ENCODE measurements at places on chromosomes 7 and 10.

GRCh38 chr7:36440880-36441279, 51.2 kb downstream of the ANLN start:
- no peak for DNase-seq

- DNase-seq = no peak
Observed at GRCh38 chr10:97644936-97645335, 4.5 kb downstream of the PI4K2A start.

- no peak for DNase-seq
Observed at GRCh38 chr10:3082290-3082689, 14.9 kb downstream of the PFKP start.

GRCh38 chr10:88702848-88703597, 3.0 kb upstream of the LIPK start:
- no peak for DNase-seq

DNA sequence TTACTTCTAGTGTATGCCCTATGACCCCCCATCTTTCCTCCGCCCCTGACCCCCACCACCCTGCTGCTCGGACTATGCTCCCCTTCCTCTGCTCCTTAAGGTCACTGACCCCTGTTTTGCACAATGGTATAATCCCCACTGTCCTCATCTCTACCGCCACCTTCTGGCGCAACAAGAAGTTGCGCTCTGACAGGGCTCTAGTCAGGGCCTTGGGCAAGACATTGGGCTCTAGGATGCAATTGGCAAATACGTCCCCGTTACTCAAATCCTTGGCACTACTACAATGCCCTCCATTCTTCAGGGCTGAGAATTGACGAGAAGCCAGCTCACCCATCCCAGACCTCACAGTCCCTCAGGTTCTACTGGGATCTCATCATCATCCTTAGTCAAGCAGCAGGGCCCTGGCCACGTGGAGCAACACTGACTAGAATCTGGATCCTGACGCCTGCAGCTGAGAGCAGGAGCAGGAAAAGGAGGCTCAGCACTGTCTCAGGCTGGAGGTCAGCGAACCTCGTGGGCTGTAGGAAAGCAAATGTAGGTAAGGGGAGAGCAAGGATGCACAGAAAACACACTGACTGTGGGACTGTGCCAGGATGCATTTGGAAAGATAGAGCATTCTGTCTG, 10.6 kb downstream of the LRIT2 start:
- no peak for DNase-seq

GRCh38 chr10:70052462-70053217, at the start of gene MACROH2A2:
Gene MACROH2A2, plus strand, starts transcription at chr10:70052846. Its CDS starts 22,813 bp downstream, at chr10:70075659.
- no peak for DNase-seq

DNA sequence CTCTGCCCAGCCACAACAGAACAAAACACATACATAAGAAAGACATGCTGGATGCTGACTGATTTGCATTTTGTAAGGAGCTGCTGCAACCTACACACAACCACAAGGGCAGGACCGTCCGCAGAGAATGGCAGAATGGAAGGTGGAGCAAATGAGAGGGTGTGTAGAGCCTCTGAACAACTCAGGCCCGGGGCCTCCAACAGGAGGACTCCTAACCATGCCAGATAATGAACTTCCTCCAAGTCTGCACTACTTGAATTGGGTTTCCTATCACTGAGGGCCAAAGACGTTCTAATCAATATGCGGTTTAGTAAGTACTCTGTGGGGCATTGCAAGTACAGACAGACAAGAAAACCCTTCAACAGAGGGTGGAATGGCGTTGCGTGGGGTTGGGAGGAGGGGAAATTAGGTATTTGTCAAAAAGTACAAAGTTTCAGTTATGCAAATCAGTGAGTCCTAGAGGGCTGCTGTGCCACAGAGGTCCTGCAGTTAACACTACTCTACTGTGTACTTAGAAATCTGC, 14.6 kb downstream of the VOPP1 start:
- DNase-seq = no peak

GRCh38 chr7:128530855-128531104, 54.2 kb downstream of the METTL2B start:
- DNase-seq = no peak

GRCh38 chr7:157827045-157827862, 490.4 kb downstream of the DNAJB6 start:
- no peak for DNase-seq

- DNase-seq = no peak
Observed at GRCh38 chr7:1708596-1709251, 38.6 kb downstream of the ELFN1 start.

DNA sequence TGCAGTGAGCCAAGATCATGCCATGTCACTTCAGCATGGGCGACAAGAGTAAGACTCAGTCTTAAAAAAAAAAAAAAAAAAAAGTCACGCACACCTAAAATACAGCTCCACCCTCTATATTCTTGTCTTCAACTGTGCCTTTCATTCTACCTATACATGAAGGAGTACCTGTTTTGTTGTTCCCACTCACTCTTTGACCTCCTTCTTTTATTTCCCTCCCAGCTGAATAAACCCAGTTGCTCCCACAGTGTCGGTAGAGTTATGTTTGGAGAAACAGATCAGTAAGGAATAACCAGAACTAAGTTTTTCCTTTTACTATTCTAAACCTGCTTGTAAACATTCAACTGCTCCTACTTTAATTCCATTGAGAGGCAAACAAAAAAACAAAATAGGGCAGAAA, 50.3 kb downstream of the IDE start:
- no peak for DNase-seq

GRCh38 chr10:5477948-5478693, 21.2 kb downstream of the CALML5 start:
- no peak for DNase-seq

GRCh38 chr7:151202836-151203235, 7.5 kb downstream of the H2BK1 start:
- no peak for DNase-seq

DNA sequence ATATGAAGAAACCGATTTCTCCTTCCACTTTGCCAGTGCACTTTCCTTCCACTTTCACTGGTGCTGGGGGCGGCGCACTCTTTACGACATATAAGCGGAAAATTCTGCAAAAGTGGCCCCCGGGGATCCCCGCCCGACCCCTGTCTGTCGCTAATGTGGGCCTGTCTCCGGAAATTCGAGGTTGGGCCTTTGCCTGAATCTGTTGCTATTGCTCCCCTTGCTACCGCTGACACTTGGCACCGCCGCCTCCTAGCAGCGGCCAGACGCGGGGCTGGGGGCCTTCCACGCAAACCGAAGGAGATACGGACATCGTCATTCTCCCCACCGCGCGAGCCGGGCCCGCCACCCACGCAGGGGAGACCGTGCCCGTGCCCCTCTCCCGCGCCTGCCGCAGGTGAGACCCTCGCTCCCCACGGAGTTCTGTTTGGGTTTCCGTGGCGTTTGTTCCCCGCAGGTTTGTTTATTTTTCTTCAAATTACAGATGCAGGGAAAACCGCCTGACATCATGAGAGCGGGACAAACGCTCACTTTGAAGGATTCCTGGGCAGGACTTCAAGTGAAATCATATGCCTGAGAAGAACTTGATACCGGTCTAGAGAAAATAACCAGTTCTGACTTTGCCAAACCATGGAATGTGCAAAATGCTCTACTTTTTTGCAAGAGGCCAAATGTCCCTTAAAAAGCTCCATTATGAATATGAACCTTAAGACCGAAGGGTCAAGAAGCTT, 5.0 kb downstream of the TWIST1 start:
- DNase-seq = no peak

DNA sequence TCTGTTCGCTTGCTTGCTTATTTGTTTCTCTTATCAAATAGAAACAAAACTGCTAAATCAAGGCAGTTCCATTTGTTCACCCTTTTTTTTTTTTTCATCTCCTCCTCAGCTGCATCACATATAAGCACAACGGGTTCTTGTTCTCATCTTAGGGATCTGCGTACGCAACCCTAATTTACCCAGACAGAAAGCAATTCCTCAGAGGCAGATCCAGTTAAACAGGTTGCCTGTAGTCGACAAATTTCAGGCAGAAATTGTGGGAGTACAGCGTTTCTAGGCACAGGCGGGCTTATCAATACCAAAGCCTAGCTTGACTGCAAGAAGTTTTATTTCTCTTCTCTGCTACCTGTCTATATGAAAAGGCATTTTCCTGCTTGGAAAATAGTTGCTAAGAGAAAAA, 565.4 kb downstream of the NXPH1 start:
- no peak for DNase-seq

DNA sequence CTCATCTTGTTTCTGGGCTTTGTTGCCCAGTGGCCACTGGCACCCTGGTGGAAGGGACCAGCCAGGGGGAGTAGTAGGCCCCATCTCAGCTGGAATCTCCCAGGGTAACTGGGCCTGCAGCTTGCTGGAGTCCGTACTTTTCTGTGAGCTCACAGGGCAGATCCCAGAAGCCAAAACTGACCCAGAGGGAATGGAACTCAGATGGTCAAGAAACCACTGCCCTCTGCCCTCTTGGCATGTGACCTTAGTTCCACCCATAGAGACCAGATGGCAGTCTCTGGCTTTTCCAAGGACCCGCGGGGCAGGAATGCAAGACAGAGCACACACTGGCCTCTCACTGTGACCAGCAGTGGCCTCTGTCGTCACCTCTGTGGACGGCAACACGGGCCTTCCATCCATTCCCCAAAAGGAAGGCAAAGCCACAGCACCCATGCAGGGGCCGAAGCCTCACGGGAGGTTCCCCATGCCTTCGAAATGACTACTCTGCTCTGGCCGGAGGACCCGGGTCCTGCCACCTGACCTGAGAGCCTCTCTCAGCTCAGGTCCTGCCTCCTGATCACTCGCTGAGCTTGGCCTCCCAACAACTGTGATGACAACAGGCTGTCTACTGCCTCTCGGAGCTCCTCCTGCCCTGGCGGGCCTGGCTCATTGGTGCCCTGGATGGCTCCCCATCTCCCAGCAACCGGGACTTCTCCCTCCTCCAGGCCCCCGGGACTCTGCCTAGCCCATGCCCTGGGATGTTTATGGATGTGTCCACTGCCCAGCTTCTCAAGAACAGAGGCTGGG, 29.9 kb downstream of the MYL10 start:
- no peak for DNase-seq

DNA sequence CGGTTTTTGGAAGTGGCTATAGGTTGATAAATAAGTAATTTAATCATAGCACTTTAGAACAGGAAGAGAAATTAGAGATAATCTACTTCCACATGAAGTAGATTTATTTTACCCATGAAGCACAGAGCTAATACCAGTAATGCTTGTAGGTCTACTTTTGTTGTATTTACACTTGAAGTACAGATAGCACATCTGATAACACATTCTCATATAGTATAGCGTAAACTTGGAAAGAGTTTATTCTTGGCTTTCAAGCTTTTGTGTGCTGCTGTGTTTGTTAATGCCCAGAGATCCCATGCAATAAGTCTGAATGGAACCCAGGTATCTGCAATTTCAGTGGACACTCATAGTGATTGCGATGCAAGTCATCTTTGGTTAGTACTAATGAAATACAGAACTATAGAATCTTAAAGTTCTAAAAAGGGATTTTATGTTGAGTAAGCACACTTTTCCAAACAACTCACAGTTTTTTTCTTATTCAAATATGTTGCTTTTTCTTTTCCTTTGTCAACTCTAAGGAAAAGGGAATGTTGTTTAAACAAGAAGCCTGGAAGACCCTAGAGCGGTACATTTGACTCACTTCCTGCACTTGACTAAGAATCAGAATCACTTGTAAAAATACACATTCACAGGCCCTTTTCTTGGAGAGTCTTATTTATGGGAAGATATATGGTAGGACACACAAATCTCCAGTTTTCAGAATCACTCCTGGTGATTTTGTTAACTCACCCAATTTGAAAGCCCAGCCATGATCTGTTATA, 105.8 kb downstream of the GNAI1 start:
- DNase-seq = no peak

GRCh38 chr10:90462749-90463470, 394.9 kb downstream of the HTR7 start:
- DNase-seq = no peak

GRCh38 chr10:6593241-6593671, 13.2 kb upstream of the PRKCQ start:
- no peak for DNase-seq

- no peak for DNase-seq
Observed at GRCh38 chr10:84541289-84541637, 212.9 kb downstream of the CCSER2 start.

GRCh38 chr7:149300620-149301285, 38.8 kb downstream of the ZNF783 start:
- no peak for DNase-seq

DNA sequence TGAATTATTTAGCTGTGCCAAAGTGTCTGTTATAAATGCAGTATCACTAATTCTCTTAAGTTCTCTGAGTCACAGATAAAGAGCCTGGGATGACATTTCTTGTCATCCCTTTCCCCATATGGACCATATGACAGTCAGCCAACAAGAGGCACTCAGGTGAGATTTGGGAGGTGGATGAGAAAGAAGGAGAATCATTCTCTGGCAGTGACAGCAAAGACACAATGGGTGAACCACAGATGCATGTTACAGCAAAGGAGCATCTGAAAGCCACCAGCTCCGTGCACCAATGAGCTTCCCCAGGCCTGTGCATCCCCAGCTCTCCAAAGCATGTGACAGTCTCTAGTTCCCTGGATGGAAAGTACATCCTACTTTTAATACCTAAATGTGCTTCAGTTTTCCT, 10.8 kb downstream of the GIMAP6 start:
- no peak for DNase-seq

- DNase-seq = no peak
Observed at GRCh38 chr7:121994625-121995410, 121.9 kb downstream of the PTPRZ1 start.

GRCh38 chr7:27111751-27112277, 9.3 kb upstream of the HOXA2 start:
- DNase-seq = no peak

DNA sequence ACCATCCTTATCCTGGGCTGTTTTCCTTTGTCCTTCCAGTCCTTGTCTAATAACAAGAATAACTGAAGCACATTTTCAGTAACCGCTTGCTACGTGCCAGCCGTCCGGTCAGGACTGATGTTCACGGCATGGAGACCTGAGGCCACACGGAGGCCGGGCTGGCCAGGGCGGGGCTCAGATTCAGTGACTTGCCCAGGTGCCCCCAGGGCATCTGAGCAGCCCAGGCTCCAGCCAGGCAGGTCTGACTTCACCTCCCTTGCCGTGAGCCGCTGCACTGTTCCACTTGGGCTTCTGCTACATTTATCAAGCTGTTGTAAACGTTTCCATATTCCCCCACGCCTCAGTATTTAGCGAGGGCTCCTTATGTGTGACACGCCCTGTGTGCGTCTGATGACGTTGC, 43.6 kb upstream of the AP5Z1 start:
- DNase-seq = no peak
